ENCODE measurements at places on chromosomes 6 and 20. TPM values are rescaled to one million over a fixed set of nuclear protein-coding genes. Genes with fewer than 3 reads are reported as not detected.

SLC32A1 gene
- total RNA-seq: not detected

DNA sequence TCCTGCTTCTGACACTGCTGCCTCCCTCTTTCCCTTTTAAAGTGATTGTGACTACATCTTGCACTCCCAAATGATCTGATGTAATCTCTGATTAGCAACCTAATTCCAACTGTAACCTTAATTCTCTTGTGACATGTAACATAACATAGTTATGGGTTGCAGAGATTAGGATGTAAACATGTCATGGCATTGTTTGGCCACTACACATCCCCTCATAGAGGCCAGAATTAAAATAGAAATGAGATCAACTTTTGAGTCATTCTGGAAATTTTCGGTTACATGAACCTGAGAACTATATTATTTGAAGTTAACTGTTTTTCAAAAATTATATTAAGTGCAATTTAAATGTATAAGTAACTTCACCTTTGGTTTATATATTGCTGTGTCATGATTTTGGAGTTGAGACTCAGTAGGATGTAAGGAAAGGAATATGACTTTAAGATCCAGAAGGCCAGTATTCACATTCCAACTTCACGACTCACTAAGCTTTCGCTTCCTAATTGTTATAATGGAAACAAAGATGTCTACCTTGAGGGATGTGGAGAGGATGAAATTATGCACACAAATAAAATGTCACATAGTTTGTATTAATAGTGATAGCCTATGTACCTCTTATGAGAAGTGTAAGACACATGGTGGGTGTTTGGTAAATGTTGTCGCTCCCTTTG is 611.9 kb upstream of the MAP3K7 start:
- no peak for DNase-seq

SUMO4 gene
- 1.4 TPM for total RNA-seq

DNA sequence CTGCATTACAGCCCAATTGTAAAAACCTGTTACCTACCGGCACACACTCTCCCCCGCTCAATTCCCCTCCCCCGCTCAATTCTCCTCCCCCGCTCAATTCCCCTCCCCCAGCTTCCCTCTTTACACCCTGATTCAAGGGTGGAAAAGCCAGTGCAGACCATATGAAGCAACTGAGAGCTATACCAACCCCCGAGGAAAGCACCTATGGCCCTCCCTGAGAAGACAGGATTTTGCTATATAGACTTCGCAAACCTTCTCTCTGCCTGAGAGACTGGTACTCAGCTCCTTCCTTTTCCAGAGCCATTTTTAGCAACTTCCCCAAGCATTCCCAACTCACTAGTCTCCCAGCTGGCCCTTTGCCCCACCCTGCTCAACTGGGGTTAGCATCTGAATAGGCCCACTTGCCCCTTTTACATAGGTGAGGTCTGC is 7.6 kb downstream of the GNAS-AS1 start:
- no peak for DNase-seq

PPP1R10 gene
- 119 TPM for total RNA-seq

DNA sequence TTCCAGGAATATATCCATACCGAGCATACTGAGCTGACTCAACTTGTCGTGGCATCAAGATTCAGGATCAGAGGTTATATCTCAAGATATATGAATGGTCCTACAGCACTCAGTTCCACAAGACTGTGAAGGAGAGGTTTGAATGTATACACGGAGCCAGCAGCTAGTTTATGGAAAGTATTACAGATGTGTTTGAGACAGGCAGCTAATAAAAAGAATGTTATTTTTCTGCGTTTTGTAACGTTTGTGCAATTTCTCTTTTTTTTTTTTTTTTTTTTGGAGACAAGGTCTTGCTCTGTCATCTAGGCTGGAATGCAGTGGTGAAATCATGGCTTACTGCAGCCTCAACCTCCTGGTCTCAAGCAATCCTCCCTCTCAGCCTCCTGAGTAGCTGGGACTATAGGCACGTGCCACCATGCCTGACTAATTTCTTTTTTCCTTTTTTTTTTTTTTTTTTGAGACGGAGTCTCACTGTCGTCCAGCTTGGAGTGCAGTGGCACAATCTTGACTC is 3.4 kb upstream of the FAM110A start:
- no peak for DNase-seq

FUCA2 gene
- 45.5 TPM for total RNA-seq

ULBP3 gene
- 8.4 TPM for total RNA-seq

DUSP15 gene
- total RNA-seq: 0.47 TPM

GCLC gene
- total RNA-seq: 45.9 TPM

GRCh38 chr6:148455674-148456558 is 113.3 kb downstream of the SASH1 start:
- no peak for DNase-seq

GRCh38 chr20:906001-906520 is 10.1 kb downstream of the ANGPT4 start:
- DNase-seq: no peak

DNA sequence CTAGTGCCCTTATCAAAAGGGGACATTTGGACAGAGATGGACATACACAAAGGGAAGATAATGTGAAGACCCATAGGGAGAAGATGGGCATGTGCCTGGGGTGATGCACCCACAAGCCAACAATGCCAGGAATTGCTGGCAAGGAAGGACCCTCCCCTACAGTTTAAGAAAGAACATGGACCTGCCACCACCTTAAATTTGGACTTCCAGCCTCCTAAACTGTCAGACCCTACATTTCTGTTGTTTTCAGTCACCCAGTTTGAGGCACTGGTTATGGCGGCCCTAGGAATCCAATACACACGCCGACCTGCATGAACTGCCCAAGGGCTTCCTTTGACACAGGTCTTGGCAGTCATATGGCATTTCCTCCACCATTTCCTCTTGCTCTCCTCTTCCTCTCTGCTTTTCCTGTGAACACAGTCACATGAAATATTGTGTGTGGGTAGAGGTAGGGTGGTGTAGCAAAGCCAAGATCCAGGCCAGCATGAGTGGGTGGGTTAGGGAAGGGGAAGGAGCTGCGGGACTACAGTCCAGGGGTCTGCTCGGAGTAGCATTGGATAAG is 115.6 kb downstream of the ZDHHC14 start:
- no peak for DNase-seq

DNA sequence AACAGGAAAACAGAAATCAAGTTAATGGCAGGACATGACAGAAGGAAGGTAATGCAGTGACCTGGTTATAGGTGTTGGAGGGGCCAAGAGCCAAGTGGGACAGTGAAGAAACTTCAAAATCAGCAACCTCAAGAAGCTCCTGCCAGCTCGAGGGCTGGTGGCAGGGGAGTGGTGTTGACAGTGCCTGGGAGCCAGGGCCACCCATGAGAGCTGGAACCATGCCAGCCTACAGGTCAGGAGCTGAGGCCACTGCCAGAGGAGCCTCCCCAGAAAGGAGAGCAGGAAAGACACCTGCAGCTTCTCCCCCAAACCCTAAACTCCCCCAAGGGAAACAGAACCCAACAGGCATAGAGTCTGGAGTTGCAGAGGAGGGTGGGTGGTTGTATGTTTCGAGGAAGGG is 262.1 kb downstream of the LRFN2 start:
- DNase-seq: no peak

DYNLRB1 gene
- 229 TPM for total RNA-seq

GRCh38 chr20:46218656-46219055 is 89.6 kb downstream of the CDH22 start:
- no peak for DNase-seq

DNA sequence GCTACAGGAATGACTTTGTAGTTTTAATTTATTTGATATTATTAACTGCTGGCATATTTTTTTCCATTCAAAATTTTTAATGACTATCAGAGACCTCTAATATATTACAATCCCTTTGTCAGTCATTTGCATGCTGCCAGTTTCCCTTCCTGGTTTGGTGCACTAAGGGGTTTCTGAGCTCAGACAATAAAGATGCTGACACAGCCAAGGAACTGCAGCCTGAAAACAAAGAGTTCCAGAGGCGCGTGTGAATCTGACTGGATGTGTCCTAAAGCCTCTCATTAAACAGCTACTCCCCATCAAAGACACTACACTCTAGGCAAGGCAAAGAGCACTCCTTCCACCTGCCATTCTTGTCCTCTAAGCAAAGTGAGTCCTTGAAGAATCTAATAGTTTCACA is 116.8 kb upstream of the DST start:
- DNase-seq: no peak

DNA sequence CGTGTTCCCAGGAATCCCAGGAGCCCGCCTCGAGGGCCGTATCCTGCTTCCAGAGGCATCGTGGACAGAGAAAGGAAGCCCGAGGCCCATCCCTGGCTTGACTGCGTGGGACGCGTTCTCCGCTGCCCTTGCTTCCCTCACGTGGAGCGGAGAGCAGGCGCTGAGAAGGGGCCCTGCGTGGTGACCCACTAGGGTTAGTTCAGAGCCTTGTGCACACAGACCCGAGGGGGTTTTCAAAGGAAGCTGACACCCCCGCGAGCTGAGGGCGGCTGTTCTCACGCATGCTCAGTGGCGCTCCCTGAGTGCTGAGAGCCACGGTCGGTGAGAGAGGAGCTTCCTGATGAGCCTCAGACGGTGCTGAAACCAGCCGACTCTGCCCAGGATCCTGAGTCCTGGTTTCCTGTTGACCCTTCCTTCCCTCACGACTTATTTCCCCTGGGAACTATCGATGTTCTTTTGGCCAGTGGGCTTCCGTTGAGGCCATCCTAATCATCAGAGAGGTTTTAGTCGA is 28.9 kb upstream of the CCR6 start:
- no peak for DNase-seq

DNA sequence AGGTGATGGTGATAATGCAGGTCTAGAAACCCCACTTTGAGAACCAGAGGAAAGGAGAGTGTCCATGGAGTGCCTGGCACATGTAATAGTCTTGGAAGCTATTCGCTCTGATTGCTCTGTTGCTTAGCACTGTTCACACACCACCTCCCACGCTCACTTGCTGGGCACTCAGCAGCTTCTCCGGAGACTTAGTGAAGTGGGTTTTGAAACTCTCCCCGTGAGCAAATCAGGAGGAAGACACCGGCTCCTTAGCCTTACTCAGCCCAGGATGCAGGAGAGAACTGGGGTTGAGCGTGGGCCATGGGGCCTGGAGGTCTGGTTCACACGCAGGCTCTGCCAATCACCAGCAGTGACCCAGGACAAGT is 22.2 kb downstream of the BMP7 start:
- no peak for DNase-seq

DNA sequence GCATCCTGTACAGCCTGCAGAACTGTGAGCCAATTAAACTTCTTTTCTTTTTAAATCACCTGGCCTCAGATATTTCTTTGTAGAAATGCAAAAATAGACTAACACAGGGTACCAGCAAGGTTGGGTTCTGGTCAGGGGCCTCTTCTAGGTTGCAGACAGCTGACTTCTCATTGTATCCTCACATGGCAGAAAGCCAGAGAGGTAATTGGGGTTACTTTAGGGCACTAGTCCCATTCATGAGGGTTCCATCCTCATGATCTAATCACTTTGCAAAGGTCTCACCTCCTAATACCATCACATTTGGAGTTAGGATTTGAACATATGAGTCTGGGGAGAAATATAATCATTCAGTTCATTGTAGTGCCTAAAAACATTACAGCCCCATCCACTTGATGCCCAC is 101.5 kb downstream of the LCA5 start:
- DNase-seq: no peak

BPIFA1 gene
- total RNA-seq: not detected

DNA sequence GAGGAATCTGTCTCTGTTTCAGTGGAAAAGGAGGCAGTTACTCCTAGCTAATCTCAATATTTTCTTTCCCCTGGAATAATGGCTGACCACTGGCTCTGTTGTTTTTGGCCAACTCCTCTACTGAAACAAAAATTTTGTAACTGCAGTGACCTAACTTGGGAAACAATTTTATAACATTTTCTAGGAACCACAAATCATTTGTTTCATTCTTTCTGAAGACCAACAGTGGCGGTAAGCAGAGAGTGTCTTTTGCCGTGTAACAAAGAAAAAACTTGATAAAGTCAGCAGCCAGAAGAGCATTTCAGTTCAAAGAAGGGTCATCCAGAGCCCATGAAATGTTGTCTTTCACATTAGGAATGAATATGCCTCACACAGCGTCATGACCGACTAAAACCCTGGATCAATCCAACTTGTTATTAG is 11.8 kb upstream of the BFSP1 start:
- no peak for DNase-seq

DNA sequence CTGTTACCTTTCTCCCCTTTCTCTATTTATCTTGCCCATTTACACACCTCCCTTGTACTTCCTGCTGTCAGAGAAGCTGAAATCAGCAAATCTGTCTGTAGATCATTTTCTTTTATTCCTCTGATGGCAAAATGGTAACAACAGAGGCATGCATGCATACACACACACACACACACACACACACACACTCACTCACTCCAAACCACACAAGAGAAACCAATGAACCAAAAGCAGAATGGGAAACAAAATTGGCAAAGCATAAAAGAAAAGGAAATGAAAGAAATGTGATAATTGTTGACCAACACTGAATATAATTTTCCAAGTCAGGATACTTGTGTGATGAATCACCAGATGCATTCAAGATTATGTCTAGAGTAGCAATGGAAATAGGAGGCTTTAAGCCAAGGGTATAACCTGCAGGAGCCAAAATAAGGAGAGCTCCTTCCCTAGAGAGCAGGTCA is 172.4 kb downstream of the PLCB4 start:
- peak; percentile 41 for DNase-seq

DNA sequence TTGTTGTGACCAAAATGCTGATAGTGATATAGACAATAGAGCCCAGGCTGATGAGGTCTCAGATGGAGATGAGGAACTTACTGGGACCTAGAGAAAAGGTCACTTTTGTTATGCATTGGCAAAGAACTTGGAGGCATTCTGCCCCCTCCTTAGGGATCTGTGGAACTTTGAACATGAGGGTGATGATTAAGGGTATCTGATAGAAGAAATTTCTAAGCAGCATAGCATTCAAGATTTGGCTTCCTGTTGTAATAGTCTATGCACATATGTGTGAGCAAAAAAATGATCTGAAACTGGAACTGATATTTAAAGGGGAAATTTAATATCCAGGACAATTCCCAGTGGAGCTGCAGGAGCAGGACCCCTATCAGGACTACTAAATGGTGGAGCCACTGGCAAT is 17.1 kb downstream of the HLA-A start:
- no peak for DNase-seq

DNA sequence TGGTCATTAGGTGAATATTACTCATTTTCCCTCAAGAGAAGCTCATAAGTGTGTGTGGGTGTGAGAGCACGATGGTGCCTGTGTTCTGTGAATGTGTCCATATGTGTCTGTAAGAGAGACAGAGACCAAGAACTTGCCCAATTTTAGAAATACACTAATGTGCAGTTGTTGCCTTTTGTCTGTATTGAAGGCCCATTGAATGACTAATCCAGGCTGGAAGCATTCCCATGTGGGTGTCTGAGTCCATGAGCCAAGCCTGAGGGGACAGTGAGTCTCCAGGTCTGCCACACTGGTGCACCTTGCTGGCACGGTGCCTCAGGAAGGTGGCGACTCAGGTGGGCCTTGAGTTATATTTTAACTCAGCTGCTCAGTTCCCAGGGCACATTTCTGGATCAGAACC is 25.5 kb upstream of the ASXL1 start:
- DNase-seq: peak; percentile 73

DNA sequence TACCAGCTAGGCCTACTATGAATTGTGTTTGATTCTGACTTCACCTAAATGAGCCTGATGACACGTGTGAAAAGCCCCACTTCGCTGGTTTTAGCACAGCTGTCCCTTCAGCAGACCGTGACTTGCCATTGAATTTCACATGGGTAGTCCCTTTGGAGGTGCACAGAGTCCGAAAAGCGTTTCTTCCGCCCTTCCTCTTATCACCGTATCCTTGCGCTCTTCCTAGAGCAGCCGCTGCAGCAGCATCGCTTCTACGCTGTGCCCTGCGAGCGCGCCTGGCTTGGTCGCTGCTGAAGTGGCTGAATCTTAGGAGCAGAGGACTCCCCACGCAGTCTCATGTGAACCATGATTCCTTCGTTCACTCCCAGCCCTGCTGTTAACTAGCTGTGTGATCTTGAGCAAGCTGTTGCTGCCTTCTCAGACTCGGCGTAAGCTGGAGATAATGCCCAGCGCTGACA is 127.0 kb downstream of the PACRG start:
- DNase-seq: no peak

All from Calu3 (cell line).